ENCODE measurements at places on chromosomes 7 and 10. TPM values are rescaled to one million over a fixed set of nuclear protein-coding genes. Genes with fewer than 3 reads are reported as not detected.

LIPK gene
- total RNA-seq = not detected

PLCE1 gene
- total RNA-seq = 0.84 TPM

CASP2 gene
- total RNA-seq = 38.0 TPM

CPN1 gene
- total RNA-seq = not detected

CALHM1 gene
- total RNA-seq = not detected

KCNH2 gene
- total RNA-seq = 4.6 TPM

LRCH4 gene
- total RNA-seq = 62.5 TPM

HTRA1 gene
- total RNA-seq = 34.9 TPM

MBLAC1 gene
- 2.7 TPM for total RNA-seq

ZNF365 gene
- 11.0 TPM for total RNA-seq

TAS2R3 gene
- 1.2 TPM for total RNA-seq

NXPH1 gene
- total RNA-seq = not detected

ARMC3 gene
- total RNA-seq = 0.23 TPM

UPK3BL1 gene
- total RNA-seq = 12.2 TPM
